ENCODE measurements at places on chromosomes 1 and 21. TPM values are rescaled to one million over a fixed set of nuclear protein-coding genes. Genes with fewer than 3 reads are reported as not detected.

Gene IFNAR1
- total RNA-seq = 18.6 TPM

Gene LRRC3
- 0.39 TPM for total RNA-seq

Gene BSND
- not detected for total RNA-seq

Gene NLRP3
- 4.1 TPM for total RNA-seq

Gene NAXE
- 18.4 TPM for total RNA-seq

Gene BCAR3
- 0.54 TPM for total RNA-seq

Gene BARHL2
- total RNA-seq = not detected

Gene MIXL1
- not detected for total RNA-seq

Gene BCAN
- total RNA-seq = not detected

Gene ELF3
- total RNA-seq = 1.1 TPM

Gene CNKSR1
- total RNA-seq = 2.8 TPM

Gene OR6N1
- total RNA-seq = not detected

Gene LCE1C
- not detected for total RNA-seq

Gene USH2A
- total RNA-seq = not detected

Gene PLA2G2A
- not detected for total RNA-seq

Gene MEGF6
- total RNA-seq = 33.9 TPM

Gene PLA2G2D
- not detected for total RNA-seq

Gene DEPDC1
- not detected for total RNA-seq

Gene CTTNBP2NL
- not detected for total RNA-seq

Gene SFPQ
- 841 TPM for total RNA-seq

Gene COL6A2
- 74.4 TPM for total RNA-seq

Gene RBM11
- total RNA-seq = 12.6 TPM

Gene LDLRAD2
- total RNA-seq = not detected

Gene FCRLB
- total RNA-seq = 0.33 TPM

Gene RAP1GAP
- 0.31 TPM for total RNA-seq

Gene HES3
- total RNA-seq = not detected

Gene FAM43B
- not detected for total RNA-seq
